ENCODE measurements at places on chromosomes 6 and 20.

DNA sequence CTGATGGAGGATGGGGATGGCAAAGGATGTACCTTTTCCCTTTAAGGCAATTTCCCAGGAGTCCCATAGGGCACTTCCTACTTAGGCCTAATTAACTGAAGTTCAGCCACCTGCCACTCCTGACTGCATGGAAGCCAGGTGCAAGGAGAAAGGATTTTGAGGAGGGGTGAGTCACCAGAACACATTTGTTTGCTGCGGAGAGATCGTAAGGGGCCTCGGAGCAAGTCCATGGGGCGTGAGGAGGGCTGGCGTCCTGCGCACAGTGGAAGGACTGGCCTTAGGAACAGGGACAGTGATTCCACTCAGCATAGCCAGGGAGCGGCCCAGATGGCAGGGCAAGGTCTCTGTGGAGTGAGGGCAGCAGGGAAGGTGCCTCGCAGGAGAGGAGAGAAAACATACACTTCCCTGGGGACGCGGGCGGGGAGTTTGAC is 11.8 kb upstream of the MAP1LC3A start:
- DNase-seq = no peak

GRCh38 chr6:1770435-1770843 is 160.7 kb downstream of the FOXC1 start:
- DNase-seq = no peak

DNA sequence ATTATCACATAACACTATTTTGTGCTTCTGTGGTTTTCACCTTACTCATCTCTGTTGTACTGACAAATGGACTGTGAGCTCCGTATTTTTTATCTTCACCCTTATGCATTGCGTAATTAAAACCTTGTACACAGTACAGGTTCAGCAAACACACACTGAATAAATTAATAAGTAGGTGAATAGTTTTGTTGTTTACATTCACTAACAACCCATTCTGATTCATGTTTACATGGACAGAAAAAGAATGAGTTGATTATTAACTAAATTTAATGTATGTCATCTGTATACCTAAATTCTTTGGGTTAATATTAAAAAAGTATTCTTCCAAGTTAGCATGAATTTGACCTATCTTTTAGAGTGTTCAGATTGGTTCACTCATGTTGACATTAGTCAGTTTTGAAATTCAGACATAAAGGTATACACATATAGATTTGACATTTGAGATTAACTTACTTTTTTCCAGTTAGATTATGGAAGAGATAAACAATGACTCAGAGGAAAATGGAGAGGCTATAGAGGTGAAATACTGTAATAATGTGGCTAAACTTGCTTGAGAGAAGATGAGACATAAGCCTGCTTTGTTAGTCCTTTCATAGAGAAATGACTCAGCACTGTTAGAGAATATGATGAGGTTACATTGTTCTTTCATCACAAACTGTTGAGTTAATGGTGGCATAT is 541.7 kb upstream of the FLRT3 start:
- no peak for DNase-seq

DNA sequence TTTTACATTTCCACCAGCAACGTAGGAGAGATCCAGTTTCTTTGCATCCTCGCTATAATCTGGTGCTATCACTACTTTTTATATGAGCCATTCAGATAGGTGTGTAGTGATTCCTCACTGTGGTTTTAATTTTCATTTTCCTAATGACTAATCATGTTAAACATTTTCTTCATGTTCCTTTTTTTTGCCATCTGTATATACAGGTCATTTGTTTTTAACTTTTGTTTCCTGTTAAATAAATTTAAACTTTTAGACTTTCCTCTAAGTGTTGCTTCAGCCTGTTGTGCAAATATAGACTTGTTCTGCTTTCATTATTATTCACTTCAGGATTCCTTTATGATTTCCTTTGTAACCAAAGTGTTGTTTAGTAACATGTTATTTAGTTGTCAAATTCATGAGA is 697.4 kb downstream of the PTPRT start:
- no peak for DNase-seq

DNA sequence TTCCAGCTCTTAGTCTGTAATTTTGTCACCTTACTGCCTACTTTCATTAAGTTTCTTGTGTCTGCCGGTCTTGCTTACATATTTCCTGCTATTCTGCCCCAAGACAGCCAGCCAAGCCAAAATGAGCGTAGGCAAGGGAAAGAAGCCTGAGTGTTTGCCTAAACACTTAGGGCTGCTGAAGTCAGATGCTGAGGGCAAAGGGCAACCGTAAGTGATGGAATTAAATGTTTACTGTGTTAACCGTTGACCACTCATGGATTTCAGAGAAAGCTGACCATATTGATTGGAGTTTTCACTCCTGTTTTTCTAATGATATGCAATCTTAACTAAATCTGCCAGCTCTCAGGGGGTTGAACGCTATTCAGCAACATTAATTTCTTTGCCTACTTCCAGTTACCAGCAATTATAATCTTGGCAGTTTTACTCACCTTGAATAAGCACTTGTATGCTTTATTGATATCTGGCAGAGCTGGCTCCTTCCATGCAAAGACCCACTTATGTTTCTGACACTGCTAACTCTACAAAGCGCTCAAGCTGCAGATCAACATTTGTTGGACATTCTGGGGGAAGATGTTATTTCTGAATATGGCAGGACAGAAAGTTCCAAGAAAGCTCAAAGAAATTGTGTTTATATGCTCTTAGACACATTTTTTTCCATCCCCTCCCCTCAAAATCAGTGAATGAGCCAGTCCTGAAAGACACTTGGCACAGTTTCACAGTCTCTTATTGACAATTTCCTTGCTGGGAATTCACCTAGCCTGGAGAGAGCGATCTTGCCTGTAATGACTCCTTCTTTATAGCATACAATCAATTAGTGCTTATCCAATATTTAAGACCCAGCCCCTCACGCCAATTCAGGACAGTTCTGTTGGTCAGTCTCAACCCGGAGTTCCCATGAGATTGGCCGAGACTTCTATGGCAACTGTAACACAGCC is 183.8 kb downstream of the PLCB1 start:
- no peak for DNase-seq

- no peak for DNase-seq
Observed at GRCh38 chr6:44487002-44487401, 99.5 kb downstream of the CDC5L start.

GRCh38 chr20:45407067-45407745 is 883 bp upstream of the DBNDD2 start:
- no peak for DNase-seq

GRCh38 chr20:2814076-2814475 is 711 bp upstream of the C20orf141 start:
- DNase-seq = no peak

GRCh38 chr20:46624946-46625345 is 26.3 kb downstream of the SLC13A3 start:
- no peak for DNase-seq

DNA sequence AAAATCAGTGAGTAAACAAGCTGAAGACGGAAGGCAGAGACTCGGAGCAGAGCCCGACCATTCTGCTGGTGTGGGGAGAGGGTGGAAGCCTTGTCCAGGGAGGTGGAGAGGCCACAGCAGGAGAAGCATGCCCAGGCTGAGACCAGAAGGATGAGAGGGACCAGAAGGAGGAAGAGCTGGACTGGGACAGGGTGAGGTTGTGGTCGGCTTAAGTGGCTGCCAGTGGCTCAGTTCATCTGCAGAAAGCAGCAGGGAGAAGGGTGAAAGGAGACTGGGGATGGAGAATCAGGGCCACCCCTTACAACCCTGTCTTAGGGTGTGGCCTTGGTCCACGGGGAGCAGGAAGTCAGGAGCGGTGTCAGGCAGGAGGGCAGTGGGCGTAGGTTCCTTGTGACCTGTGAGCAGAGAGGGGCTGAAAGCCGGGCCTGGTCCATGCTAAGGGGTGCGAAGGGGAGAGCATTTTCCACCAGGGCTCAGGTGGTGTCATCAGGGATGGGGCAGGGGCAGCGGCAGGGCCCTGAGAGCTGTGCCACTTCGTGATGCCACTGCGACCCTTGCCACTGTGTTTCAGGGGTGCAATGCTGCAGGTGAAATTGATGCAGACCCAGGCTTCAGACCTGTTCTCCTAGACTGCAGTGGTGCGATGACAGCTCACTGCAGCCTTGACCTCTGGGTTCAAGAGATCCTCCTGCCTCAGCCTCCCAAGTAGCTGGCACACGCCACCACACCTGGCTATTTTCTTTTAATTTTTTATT is 81.1 kb downstream of the TTLL2 start:
- no peak for DNase-seq

DNA sequence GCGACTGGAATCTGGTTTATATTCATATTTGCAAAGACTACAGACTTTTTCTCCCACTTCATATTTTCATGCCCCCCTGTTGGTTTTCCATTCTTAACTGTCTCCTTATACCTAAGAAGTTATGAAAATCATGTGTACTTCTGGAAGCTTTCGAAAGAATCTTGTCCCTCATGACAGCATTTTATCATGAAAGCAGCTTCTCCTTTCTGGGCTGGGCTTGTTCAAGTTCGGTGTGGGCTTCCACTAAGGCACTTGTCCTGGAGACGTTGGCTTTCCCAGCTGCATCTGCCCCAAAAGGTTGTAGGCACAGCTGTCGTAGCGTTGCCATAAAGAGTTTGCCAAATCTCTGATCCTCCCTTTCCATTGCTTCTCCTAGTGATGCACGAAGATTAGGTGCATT is 56.5 kb downstream of the RPRD1B start:
- DNase-seq = no peak

- no peak for DNase-seq
Observed at GRCh38 chr6:37259191-37259590, 1.2 kb upstream of the TMEM217 start.

- DNase-seq = no peak
Observed at GRCh38 chr6:135261872-135262725, 81.0 kb downstream of the MYB start.

Measured in NCI-H1694 (cell line).